ENCODE measurements at places on chromosomes 11 and 22.

- no peak for DNase-seq
Observed at GRCh38 chr11:64787526-64788320, 9.4 kb upstream of the SF1 start.

DNA sequence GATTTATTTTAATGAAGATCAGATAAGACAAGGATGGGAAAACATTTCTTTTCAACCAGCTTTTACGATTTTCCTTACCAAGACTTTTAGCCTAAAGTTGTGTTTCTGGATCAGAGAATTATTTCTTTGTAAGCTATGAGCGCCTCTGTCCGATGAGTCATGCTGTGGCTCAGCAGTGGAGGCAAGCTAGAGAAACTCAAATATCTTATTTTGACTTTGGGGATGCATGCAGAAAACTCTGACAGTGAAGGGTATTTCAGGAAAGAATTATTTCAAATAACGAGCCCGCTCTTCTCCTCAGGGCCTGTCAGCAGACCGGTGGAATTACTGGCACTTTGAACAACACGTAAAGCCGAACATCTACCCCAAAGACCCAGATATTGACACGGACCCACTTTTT, 77.9 kb upstream of the OR5AK2 start:
- DNase-seq, result no peak

DNA sequence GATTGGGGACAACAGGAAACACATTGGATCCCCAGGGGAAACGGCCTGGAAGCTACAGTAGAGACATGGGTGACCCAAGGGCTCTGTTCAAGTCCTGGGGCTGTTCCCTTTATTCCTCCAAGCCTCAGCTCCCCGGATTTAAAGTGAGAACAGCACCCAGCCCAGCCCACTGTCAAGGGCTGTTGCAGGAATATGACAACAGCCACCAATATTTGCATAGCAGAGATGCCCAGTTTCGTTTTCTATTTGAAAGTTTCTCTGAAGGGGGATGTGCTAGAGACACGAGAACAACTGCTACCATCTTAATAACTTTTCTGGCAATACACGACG, 81.1 kb upstream of the WNT7B start:
- no peak for DNase-seq

GRCh38 chr11:12993626-12994025, 15.5 kb upstream of the RASSF10 start:
- no peak for DNase-seq

- DNase-seq, result no peak
Observed at GRCh38 chr11:15849257-15849656, 507.1 kb downstream of the SOX6 start.

DNA sequence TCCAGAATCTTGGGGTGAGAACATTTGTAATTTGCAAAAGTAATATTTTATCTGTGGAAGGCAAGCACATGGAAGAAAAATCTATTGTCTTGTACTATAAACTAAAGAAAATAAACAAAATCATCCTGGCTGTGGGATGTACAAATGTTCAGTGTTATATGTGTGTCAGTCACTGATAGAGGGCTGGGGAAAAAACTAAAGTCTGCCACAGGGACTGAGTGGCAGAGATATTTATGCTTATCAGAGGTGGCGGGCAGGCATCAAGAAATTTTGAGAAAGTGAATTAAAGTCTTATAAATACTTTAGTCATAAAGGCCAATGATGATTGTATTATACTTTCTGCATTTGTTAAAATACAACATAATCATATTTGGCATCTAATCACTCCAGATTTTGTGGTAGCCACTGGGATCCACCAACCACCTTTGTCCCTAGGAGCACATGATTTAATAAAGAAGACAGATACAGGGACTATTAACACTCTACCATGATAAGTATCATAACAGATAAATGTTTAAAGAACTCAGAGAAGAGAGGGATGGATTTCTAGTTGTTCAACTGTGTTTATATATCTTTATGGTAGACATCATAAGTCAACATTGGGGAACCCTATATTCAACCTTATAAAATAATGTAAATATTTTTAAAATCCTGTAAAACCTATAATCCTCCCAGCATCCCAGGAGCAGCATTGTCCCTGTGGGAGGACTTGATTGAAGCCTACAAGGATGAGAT, 2.6 kb upstream of the ENDOD1 start:
- DNase-seq, result no peak

GRCh38 chr22:19043121-19044085, 78.8 kb downstream of the DGCR2 start:
- DNase-seq, result no peak

DNA sequence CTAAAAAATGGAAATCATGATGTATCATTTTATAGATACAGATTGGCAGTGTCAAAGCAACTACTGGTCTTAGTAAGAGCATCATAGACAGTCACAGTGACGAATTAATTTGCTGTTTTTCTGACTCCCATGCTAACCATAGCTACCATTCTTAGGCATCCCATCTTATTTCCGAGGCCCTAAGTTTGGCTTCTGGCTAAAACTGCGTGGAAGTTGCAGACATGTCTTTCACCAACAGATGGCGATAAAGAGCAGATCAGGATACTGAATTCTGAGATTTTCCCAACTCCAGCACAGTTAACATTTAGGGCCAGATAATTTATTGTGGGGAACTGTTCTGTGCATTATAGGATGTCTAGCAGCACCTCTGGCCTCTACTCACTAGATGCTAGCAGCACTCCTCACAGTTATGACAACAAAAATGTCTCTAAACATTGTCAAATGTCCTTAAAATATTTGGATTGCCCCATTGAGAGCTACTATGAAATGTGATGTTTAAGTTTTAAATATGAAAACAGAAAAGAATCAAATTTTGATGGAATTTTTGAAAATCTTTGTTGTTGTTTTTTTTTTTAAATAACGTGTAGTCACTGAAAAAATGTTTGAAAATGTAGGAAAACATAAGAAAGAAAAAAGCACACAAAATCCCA, 16.3 kb downstream of the OR2AG2 start:
- no peak for DNase-seq

GRCh38 chr22:19810381-19811201, 44.1 kb downstream of the GNB1L start:
- no peak for DNase-seq

- DNase-seq, result no peak
Observed at GRCh38 chr11:83140691-83141455, 16.1 kb upstream of the PCF11 start.

- no peak for DNase-seq
Observed at GRCh38 chr11:114179234-114179941, 116.8 kb upstream of the NNMT start.

GRCh38 chr22:48398181-48398905, 1429.3 kb downstream of the BRD1 start:
- no peak for DNase-seq

Data from stimulated activated CD8-positive, alpha-beta memory T cell treated with anti-CD3 and anti-CD28 coated beads, Interleukin-7, amount 100 ng/mL, for 1 hour (primary cell).